ENCODE measurements at places on chromosomes 5 and 9. TPM values are rescaled to one million over a fixed set of nuclear protein-coding genes. Genes with fewer than 3 reads are reported as not detected.

GRCh38 chr5:90117005-90117404, 292.6 kb downstream of the CETN3 start:
- no peak for DNase-seq

DNA sequence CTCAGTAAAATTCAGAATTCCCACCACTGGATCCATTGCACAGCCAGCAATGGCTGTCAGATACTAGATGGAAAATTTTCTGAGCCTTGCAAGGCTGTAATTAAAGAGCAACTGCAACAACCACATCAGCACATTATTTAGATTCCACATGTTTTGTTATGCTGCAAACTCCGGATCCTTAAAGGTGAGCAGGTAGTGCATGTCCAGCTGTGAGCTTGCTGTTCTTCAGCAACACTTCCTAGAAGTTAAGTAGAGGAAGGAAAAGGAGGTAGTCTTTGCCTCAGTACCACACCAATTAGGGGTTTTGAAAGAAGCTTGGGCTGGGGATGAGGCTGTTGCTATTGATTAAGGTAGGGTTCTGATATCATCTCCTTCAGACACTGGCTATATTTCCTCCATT, 144.3 kb downstream of the AUH start:
- DNase-seq, result no peak

GRCh38 chr5:160306696-160307095, 5.7 kb downstream of the CCNJL start:
- no peak for DNase-seq

- DNase-seq, result no peak
Observed at GRCh38 chr9:7287065-7287464, 512.5 kb downstream of the DMAC1 start.

GRCh38 chr9:115202181-115202580, 84.2 kb upstream of the TNC start:
- no peak for DNase-seq

DNA sequence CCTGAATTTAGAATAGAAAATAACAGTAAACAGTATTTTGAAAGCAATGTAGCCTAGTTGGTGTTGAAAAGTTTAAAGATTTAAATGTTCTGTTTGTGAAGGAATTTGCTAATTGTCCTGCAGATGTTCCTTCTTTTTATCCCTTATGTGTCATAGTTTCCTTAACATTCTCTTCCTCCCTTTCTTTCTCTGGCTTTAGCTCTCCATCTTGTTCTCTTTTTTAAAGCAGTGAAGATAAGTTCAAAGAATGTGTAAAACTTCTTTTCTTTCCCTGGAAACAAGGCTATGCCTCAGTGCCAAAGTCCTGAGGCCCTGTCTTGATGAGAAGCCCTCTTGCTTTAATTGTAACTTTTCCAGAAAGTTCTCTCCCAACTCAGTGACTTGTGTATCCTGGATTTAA, 24.4 kb upstream of the GAS1 start:
- DNase-seq, result no peak

- no peak for DNase-seq
Observed at GRCh38 chr9:89715318-89715858, 110.6 kb downstream of the GADD45G start.

DNA sequence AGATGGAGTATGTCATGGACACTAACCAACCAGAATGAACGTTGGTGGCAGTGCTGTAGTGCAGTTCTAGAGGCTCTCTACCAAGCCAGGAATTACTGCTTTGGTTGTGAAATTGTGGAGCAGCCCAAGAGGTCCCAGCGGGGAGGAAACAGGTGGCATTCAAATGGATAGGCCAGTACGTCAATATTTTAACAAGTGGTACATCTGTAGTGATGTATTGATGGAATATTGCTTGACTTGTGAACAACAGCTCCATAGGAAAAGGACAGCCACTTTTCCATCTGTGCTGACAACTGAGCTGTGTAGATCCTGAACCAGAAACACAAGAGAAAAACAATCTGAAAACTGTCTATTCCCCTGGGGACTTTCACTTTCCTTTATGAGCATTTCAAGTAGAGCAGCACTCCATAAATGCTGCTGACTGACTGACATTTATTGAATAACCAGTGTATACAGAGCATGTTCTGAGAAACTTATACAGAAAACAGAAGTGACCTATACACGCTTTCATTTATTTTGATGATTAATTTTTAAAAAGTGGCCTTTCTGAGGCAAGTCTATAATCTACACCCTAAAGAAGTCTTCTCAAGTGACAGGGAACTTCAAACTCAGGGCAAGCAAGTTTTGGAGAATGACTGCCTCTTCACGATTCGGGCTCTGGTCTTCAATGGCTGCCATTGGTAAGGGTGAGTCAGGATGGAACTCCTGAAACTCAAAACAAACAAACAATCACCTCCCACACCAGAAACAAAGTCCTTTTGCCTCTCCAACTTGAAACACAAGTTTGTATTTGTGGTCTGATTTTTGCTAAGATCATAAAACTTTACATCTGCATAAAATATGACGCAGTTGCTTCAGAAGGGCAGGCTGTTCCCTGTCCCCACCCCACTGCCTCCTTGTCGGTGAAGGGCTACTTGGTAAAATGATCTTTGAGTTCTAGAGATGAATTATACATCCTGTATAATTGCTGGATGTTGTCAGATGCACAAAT, 362.4 kb downstream of the NDUFS4 start:
- DNase-seq, result no peak

The IFNA21 gene
- total RNA-seq, result not detected

The FSTL4 gene
- total RNA-seq, result 0.46 TPM

The UBE2QL1 gene
- total RNA-seq, result 5.8 TPM

The HACD4 gene
- 1.6 TPM for total RNA-seq

The ANXA1 gene
- total RNA-seq, result 533 TPM

The ALDH1A1 gene
- total RNA-seq, result 235 TPM

All from posterior vena cava (tissue), 2 donors.